ENCODE measurements at places on chromosomes 4 and X. TPM values are rescaled to one million over a fixed set of nuclear protein-coding genes. Genes with fewer than 3 reads are reported as not detected.

The ERAS gene
- not detected for total RNA-seq

The FGB gene
- not detected for total RNA-seq

The APEX2 gene
- 8.0 TPM for total RNA-seq

The CT45A5 gene
- total RNA-seq, result not detected

The NWD2 gene
- total RNA-seq, result not detected

The ADH1B gene
- not detected for total RNA-seq

The MSANTD1 gene
- 2.1 TPM for total RNA-seq

The TMEM156 gene
- total RNA-seq, result not detected

The ADGRL3 gene
- not detected for total RNA-seq

The IQCM gene
- total RNA-seq, result not detected

The RAB40AL gene
- not detected for total RNA-seq

The GASK1B gene
- total RNA-seq, result 6.2 TPM

The EVC gene
- 56.2 TPM for total RNA-seq

The TMEM150C gene
- total RNA-seq, result 0.22 TPM

The PCSK1N gene
- 3.1 TPM for total RNA-seq

The UGT2B7 gene
- total RNA-seq, result not detected

The CXorf49 gene
- total RNA-seq, result not detected

The RBM10 gene
- total RNA-seq, result 40.1 TPM

The WDR1 gene
- total RNA-seq, result 471 TPM

The GUCY1B1 gene
- total RNA-seq, result 2.1 TPM

The POLN gene
- total RNA-seq, result 1.8 TPM

The TEX13B gene
- total RNA-seq, result not detected

The RAI2 gene
- total RNA-seq, result not detected

The PDE5A gene
- total RNA-seq, result 13.8 TPM

The RBMXL3 gene
- total RNA-seq, result not detected

The TCEAL6 gene
- total RNA-seq, result not detected

The TRIM60 gene
- total RNA-seq, result not detected

The CLDN2 gene
- total RNA-seq, result not detected

The HSD17B13 gene
- total RNA-seq, result not detected

The SMAD1 gene
- 24.0 TPM for total RNA-seq

The MORC4 gene
- 23.7 TPM for total RNA-seq

The DAPP1 gene
- total RNA-seq, result not detected

The SSX4B gene
- not detected for total RNA-seq

The CSN1S1 gene
- total RNA-seq, result not detected

The TASL gene
- not detected for total RNA-seq

The KDM5C gene
- total RNA-seq, result 68.7 TPM

The GAGE12J gene
- total RNA-seq, result not detected

The CCKAR gene
- total RNA-seq, result not detected

The ZFYVE28 gene
- 8.9 TPM for total RNA-seq

The CHIC1 gene
- total RNA-seq, result 7.9 TPM

The LRIT3 gene
- total RNA-seq, result 0.11 TPM

The SPP1 gene
- total RNA-seq, result 3.1 TPM

The DUSP21 gene
- not detected for total RNA-seq

The CLCN4 gene
- total RNA-seq, result 0.89 TPM

The SLC16A2 gene
- total RNA-seq, result 55.3 TPM

The MAGIX gene
- 1.3 TPM for total RNA-seq
